CD14-positive monocyte (primary cell): ENCODE measurements at places on chromosomes 16 and 17. TPM values are rescaled to one million over a fixed set of nuclear protein-coding genes. Genes with fewer than 3 reads are reported as not detected.
A peak's percentile ranks its signal among the peaks of the same experiment; 100 is the strongest.

- peak; percentile 55 for DNase-seq
Measured at GRCh38 chr17:68461122-68461539, 3.8 kb upstream of the WIPI1 start.

- DNase-seq: no peak
Measured at GRCh38 chr17:56434610-56435009, 158.9 kb upstream of the NOG start.

- DNase-seq: no peak
Measured at GRCh38 chr16:13291591-13292333, 390.4 kb downstream of the SHISA9 start.

GRCh38 chr16:9165681-9166080 lies 74.2 kb downstream of the HAPSTR1 start:
- DNase-seq: no peak

GRCh38 chr17:72931163-72931562 lies 161.3 kb downstream of the SLC39A11 start:
- no peak for DNase-seq

DNA sequence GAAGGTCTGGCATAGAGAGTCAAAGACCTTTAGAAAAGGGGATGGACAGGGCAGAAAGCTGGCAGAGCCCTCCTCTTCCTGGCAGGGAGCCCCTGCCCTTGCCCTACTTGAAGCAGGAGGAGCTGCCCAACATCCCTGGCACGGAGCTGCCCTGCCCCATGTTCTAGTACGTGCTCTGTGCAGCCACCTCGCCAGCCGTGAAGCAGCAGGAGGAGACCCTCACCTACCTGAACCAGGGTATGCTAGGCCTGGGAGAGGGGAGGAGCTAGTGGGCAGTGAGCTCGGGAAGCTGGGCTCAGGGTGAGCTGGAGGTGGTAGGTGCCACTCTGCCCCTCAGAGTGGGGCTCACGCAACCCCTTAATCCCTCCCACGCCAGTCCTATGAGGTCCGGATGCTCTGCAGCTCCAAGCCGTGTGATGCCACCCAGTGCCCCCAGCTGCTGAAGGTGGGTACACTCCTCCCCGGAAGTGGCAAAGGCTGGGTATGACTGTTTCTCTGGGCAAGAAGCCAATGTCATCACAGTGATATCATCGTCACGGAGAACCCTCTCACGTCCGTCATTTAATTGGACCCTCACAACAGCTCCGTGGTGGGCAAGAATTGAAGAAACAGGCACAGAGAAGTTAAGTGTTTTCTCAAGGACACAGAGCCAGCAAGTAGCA lies 12.7 kb upstream of the STAC2 start:
- peak; percentile 75 for DNase-seq

- no peak for DNase-seq
Measured at GRCh38 chr17:13601322-13601775, 380 bp downstream of the HS3ST3A1 start.

- DNase-seq: no peak
Measured at GRCh38 chr16:79188115-79188738, 412.3 kb downstream of the MAF start.

GRCh38 chr17:51165680-51166197 lies 472 bp upstream of the NME2 start:
- no peak for DNase-seq

GRCh38 chr17:13437966-13438779 lies 163.6 kb downstream of the HS3ST3A1 start:
- DNase-seq: no peak

DNA sequence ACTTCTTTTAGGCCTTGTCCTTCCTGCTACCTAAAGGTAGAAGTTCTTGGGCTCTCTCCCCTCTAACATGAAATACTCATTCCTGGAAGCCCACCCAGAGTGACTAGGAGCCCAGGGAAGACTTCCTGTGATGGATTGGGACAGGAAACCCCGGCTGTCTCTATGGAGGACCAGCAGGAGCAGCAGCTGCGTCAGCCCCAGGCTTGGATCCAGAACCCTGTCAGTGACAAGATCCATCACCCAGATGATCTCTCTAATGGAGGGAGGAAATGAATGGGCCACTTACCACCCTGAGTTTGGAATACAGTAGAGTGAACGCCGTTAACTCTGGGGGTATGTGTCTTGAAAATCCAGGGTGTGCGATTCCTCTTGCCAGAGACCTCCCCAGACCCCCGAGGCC lies 195.7 kb upstream of the WSCD1 start:
- no peak for DNase-seq

DNA sequence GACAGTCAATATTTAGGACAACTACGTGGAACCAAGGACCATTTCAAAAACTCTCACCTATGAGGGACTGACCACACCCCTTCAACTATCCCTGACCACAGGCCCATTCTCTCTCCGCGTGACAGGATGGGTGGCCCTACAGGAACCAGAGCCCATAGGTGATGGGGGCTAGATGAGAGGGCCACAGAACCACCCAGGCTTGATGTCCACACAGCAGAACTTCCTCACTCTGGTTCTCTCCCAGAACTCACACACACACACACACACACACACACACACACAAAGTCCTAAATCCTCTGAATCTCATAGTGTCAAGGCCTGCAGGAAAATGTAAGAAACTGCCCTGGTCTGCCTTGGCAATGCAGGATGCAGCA lies 1.5 kb downstream of the ZNF319 start:
- DNase-seq: peak; percentile 24

The GJD3 gene
- not detected for polyA plus RNA-seq

The ENPP7 gene
- not detected for polyA plus RNA-seq

The CACNG1 gene
- not detected for polyA plus RNA-seq

The MEIOC gene
- 0.15 TPM for polyA plus RNA-seq

The C16orf96 gene
- polyA plus RNA-seq: not detected

The KRT17 gene
- 0.49 TPM in 1 of 2 replicates, not detected in the other for polyA plus RNA-seq

The C16orf74 gene
- polyA plus RNA-seq: 24.1 TPM

The FUS gene
- polyA plus RNA-seq: 149 and 246 TPM in 2 replicates
